ENCODE measurements at places on chromosomes 11 and 22. TPM values are rescaled to one million over a fixed set of nuclear protein-coding genes. Genes with fewer than 3 reads are reported as not detected.

GRCh38 chr11:14358729-14359439, at the start of gene RRAS2:
Gene RRAS2 (minus strand): TSS chr11:14359183. CDS start chr11:14358870, 313 bp downstream.
- H3K27me3 ChIP-seq = no peaks in the 10 kb centered on the region
- peak within 1 kb of the TSS; percentile 98 for H3K4me3 ChIP-seq
- peak within 1 kb of the TSS; percentile 95 for H3K27ac ChIP-seq
- H3K4me1 ChIP-seq = peaks cover 49% of the 10 kb centered on the region
- peaks cover 33% of the 10 kb centered on the region for H3K36me3 ChIP-seq
- peak; percentile 52 for DNase-seq

GRCh38 chr11:4887591-4887990, 5.9 kb downstream of the OR51T1 start:
- H3K36me3 ChIP-seq = no peaks in the 10 kb centered on the region
- DNase-seq = no peak
- no peaks in the 10 kb centered on the region for H3K4me1 ChIP-seq
- H3K4me3 ChIP-seq = no peak overlapping the region
- H3K27me3 ChIP-seq = no peaks in the 10 kb centered on the region
- H3K27ac ChIP-seq = no peak overlapping the region

DNA sequence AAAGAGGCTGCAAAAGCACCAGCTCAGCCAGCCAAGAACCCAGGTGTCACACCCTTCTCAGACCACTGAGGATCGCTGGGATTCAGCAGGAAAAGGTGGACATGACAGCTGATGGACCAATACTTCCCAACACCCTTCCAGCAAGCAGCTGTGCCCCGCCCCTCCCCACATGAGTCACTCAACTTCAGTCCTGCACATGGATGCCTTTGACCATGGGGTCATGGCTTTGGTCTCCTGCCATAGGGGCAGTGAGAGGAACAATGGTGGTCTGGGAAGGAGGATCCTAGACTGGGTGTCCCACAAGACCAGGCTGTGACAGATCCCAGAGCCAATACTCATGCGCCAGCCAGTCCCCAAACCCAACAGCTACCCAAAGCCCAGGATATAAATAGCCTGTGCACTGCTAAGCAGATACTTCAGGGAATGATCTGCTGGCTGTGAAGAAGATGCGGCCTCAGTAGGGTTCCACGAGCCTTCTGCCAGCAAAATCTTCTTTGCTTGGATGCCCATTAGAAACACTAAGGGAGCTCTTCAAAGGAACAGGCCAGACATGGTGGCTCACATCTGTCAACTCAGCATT, 5.5 kb upstream of the RGL4 start:
- H3K27ac ChIP-seq = no peak overlapping the region
- H3K4me1 ChIP-seq = peaks cover 8% of the 10 kb centered on the region
- no peak for DNase-seq

The ALDH3B2 gene
- not detected for total RNA-seq

DNA sequence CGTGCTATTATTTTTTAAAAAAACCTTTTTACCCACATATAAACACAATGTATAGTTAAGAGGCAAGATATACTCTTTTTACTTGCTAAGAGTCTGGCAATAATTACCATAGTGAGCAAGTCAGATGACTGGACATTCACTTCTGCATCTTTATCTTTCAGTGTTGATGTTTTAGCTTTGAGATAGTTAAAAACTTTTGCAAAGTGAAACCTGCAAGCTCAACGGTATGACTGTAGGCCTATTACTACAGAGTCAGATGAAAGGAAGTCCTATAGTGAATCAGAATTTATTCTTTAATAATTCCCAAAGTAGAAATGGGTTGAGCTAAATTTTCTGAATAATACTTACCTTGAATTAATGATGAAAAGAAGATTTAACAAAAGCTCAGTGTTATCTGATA, 236.7 kb upstream of the CCDC90B start:
- no peak overlapping the region for H3K27ac ChIP-seq
- no peaks in the 10 kb centered on the region for H3K4me1 ChIP-seq
- no peak for DNase-seq
- H3K4me3 ChIP-seq = no peak overlapping the region
- H3K27me3 ChIP-seq = peaks cover 13% of the 10 kb centered on the region
- no peaks in the 10 kb centered on the region for H3K36me3 ChIP-seq

GRCh38 chr22:33986167-33986771, 66.0 kb upstream of the LARGE1 start:
- H3K4me3 ChIP-seq = no peak overlapping the region
- no peaks in the 10 kb centered on the region for H3K4me1 ChIP-seq
- H3K27ac ChIP-seq = no peak overlapping the region

DNA sequence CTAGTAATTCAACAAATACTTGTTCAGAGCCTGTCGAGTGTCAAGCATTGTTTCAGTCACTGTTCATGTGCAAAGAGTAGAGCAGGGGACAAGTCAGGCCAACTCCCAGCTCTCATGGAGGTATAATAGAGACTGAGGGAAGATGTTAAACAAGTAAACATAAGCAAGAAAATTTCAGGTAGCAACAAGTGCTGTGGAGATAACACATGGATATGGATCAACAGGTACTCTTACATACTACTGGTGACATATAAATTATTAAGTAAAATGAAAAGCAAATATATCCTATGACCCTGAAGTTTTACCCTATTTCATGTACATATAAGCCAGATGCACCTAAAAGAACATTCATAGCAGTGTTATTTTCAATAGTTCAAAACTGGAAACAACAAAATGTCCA, 42.7 kb downstream of the SIK2 start:
- H3K27me3 ChIP-seq = no peaks in the 10 kb centered on the region
- 0 out of 2 replicates have a peak overlapping the region, but pooled peaks have one; percentile 17 for H3K27ac ChIP-seq
- peaks cover 14% of the 10 kb centered on the region for H3K36me3 ChIP-seq
- no peak for DNase-seq

Data from HFFc6 (cell line).